ENCODE measurements at places on chromosomes 11 and 22.

- DNase-seq, result no peak
Observed at GRCh38 chr11:14645985-14646900, 2.6 kb downstream of the PDE3B start.

DNA sequence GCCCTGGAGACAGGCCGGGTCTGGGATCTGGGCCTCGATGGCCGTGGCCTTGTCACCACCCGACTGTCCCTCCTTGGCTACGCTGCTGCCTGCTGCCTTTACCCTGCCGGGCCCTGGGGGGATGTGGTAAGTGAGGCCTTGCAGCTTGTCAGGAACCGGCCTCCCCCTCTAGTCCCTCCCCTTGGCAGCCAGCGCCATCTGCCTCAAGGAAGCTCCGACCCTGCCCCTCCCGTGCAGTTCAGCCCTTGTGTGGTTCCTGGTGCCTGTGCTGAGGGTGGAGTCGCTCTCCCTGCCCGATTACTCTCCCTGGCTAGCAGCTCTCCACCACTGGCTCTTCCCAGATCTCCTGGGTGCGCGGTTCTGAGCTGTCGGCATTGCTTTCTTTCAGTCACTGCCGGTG is 33.7 kb downstream of the CTTN start:
- DNase-seq, result no peak

DNA sequence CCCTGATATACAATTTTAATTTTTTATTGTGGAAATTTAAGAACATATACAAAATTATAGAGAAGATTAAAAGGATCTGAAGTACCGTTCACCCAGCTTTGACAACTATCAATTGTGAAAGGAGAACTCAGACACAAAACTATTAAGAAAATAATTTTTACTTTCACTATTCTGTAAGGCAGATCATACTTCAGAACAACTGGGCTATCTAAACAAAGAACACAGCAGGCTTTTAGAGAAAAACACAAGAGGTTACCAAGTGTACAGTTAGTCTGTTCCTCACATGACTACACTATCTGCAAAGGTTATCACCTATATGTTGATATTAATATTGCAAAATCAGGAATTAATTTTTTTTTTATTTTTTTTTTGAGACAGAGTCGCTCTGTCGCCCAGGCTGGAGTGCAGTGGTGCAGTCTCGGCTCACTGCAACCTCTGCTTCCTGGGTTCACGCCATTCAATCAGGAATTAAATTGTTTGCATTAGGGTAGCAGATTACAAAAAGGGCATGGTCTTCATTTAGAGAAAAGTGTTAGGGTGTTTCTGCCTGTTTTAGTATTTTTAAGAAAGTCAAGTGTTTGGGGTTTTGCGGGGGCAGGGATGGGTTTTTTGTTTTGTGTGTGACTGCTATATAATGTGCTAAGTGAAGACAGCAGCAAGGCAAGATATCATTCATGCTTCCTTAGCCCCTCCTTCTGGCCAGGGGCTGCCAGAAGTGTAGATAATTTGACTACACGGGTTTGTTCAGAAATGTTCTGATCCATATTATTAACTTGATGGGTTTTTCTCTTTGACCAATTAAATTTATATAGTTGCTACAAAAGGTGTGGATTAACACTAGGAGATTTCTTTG is 27.6 kb upstream of the SIK2 start:
- DNase-seq, result no peak

DNA sequence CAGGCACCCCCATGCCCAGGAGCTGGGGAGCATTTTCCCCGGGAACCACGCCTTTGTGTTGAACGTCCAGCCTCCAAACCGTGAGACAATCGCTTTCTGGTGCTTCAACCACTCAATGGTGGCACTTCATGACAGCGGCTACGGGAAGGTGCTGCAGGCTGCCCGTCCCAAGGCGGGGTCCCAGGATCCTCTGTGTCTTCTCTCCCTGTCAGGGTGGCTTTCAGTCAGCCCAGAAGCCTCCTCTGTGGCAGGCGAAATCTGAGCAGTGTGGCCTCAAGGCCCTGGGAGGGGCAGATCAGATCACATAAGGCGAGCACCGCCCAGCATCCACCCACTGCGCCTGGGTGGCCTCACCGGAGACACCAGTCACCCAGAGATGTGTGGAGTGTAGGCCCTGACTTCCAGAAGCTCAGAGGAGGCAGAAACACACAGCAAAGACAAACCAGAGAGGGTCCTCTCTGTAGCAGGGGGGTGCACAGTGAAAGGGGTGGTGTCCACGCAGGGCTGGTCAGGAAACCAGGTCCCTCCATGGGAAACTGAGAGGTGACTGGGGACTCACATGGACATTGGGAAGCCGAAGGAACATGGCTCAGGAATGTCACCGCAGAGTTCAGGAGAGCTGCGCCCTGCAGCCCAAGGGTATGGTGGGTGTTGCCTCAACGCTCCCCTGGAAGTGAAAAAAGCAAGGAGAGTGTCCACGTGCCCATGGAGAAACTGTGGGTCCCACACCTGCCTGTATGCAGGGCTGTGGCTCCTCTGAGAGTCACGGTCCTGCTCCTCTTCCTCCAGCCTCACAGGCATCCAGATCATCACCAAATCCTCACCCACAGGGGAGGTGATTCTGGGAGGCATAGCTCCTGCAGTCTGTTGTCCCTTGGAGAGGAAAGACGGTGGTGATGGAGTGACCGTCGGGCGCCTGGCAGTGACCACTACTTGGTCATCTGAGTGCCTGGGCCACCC is 1420.7 kb downstream of the TBC1D22A start:
- DNase-seq, result no peak

DNA sequence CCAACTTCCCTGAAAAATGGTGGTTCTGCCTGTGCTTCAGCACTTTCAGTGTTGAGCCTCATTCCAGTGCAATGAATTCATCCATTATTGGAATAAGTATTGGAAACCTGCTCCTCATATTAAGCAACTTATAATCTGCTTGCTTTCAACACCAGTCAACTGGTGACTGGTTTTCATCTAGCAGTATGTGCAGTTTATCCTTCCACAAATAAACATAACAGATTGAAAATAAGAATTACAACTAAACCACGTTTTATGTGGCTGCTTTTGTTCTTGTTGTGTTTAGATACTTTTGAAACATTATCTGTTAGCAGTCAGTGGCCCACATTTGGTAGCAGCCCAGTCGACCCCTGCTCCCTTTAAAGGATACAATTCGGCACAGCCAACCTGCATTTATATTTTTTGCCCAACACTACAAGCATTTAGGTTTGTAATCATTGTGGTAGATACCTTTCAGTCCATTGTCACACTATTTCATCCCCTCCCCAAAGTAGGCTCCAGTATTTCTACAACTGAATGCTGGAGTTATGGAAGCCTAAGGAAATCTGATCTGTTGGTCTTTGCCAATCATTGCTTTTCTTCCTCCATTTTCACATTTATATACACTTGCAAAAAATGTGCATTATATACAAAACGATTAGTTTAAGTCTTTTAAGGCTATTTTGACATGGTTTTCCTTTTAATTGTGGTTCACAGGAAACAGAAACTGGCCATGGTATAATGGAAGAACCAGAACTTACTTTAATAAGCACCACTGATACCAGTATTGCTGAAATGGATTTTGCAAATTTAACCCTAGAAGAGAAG is 13.1 kb downstream of the TAF1D start:
- no peak for DNase-seq

- no peak for DNase-seq
Observed at GRCh38 chr22:43479962-43480361, 68.1 kb downstream of the MPPED1 start.

DNA sequence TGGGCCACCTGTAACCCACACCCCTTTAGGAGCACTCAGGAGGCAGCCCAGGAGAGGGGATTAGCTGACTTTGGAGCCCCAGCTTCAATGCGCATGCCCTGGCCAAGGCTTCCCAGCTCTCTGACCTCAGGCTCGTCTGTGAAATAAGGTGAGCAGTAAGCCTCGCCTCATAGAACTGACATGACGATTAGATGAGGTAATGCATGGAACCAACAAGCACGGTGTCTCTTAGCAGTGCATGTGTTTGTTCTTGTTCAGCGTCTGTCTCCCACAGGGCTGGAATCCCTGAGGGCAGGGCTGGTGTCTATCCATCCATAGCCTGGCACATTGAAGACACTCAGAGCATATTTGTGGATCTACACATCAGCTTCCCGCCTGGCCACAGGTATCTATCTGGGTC is 415.4 kb downstream of the MN1 start:
- DNase-seq, result no peak

GRCh38 chr22:22210375-22210774 is 34.2 kb upstream of the VPREB1 start:
- peak; percentile 4 for DNase-seq

GRCh38 chr22:19566279-19567156 is 42.3 kb upstream of the CLDN5 start:
- DNase-seq, result no peak

- DNase-seq, result no peak
Observed at GRCh38 chr11:33323421-33323820, 66.2 kb downstream of the HIPK3 start.

DNA sequence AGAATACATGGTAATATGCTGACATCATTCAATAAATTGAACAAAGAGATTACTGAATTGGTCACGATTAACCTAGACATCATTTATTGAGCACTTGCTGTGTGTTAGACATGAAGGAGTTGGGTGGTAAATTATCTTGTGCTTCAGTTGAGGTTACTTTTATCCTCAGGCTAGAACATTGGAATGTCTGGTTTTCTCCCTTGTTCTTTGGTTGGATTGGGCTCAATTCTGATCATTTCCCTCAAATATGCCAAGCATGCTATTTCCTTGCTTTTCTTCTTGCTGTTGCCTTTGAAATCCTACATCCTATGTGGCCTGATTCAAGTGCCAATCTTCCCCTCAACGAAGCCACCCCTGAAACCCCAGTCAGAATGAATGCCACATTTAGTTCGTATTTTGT is 65.8 kb downstream of the DEUP1 start:
- no peak for DNase-seq

DNA sequence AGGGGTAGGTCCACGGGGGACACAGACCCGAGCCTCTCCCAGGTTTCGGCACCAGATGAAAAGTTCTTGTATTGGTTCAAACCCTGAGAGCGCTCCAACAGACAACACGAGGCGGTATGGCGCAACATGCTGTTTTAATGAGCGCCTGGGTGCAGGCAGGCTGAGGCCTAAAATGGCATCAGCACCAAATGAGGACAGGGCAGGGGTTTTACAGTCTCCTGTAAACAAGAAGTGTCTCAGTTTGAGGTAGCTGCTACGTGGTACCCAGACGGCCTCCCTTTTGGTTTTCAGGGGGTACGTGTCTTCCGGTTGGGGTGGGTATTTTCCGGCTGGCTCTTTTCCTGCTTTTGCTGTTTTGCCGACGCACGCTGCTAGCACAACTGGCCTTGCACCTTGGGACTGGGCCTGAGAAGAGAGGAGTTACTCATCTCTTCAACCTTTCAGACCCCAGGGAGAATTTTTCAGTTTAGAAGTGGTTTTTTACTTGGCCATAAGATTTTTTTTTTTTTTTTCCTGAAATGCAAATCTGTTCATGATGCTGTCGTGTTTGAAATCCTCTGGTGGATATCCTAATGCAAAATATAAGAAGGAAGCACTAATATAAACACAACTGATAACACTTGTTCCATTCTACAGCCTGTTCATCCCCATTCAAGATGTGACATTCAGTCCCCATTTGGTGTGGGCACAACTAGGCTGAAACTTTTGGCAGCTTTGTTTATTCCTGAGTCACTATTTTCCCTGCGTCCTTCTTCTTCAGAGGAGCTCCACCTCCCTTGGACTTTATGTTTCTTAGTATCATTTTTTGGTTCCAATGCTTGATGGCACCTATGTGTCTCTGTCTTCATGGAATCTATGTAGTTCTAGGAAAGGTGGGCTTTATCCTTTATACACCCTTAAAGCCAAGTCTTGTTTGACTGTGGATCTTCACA is 6.5 kb downstream of the PPFIBP2 start:
- DNase-seq, result no peak

- no peak for DNase-seq
Observed at GRCh38 chr11:101008961-101009689, 120.5 kb downstream of the PGR start.

DNA sequence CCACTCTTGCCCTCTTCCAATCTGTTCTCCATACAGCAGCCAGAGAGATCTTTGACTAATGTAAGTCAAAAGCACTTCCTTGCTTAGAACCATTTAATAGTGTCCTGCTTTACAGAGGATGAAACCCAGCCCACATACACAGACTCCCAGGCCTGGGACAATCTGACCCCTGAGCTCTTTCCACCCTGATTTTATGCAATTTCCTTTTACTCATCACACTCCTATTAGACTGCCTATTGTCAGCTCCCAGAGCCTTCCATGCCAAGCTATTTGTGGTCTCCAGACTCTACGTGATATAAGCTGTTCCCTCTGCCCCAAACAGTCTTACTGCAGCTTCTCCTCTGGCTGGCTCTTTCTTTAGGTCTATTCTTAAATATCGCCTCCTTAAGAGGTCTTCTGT is 28.1 kb downstream of the ME3 start:
- DNase-seq, result no peak

GRCh38 chr11:93740031-93740729 is 1.1 kb downstream of the TAF1D start:
- no peak for DNase-seq

DNA sequence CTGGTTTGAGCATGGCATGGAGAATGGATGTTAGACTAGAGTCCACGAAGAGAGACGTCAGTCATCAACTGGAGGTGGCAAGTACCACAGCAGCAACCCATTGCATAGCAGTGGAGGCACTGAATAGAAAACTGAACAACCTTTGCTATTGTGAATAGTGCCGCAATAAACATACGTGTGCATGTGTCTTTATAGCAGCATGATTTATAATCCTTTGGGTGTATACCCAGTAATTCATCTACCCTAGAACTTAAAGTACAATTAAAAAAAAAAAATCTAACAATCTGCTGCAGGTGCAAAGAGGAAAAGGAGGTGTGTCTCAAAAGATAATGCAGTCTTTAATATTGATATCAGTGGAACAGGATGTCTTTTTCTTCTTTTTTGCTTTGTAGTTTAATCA is 443.4 kb upstream of the ISX start:
- no peak for DNase-seq

DNA sequence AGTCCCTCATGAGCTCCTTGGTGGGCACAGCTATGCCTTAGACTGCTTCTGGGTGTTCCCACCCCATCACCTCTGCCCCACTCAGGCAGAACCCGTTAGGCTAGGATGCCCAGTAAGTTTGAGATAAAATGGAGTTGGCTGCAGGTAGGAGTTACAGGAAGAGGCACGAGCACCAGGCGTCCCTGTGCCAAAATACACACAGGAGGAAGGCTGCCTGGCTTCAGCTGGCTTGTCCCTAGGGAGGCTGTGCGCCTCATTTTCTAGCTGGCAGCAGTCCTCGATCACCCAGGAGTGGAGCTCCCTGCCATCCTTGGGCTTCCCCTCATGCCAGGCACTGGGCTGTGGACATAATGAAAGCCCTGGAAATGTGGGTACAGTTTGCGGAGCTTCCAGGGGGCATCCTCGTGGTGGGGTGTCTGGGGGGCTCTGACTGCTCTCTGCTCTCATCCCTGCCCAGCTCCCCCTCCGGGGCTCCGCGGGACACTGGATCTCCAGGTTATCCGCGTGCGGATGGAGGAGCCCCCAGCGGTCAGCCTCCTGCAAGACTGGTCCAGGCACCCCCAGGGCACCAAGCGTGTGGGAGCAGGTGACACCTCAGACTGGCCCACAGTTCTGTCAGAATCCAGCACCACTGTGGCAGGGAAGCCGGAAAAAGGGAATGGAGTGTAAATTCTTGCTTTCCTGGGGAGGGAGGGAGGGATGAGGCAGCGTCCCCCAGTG is 12.3 kb upstream of the MARK2 start:
- no peak for DNase-seq

Measured in retinal pigment epithelial cell (primary cell).